ENCODE measurements at places on chromosomes 1 and 21. TPM values are rescaled to one million over a fixed set of nuclear protein-coding genes. Genes with fewer than 3 reads are reported as not detected.

Gene RAB42
- total RNA-seq: not detected

GRCh38 chr1:65022216-65022615 is 55.9 kb upstream of the JAK1 start:
- DNase-seq: no peak

GRCh38 chr1:7554385-7555235 is 216.5 kb upstream of the VAMP3 start:
- no peak for DNase-seq

GRCh38 chr1:7331926-7332535 is 439.1 kb upstream of the VAMP3 start:
- DNase-seq: no peak

GRCh38 chr1:232689711-232690110 is 59.8 kb upstream of the SIPA1L2 start:
- DNase-seq: no peak

Gene FOXO6
- total RNA-seq: 0.90 TPM

GRCh38 chr1:200040481-200041138 is 13.1 kb downstream of the NR5A2 start:
- no peak for DNase-seq

DNA sequence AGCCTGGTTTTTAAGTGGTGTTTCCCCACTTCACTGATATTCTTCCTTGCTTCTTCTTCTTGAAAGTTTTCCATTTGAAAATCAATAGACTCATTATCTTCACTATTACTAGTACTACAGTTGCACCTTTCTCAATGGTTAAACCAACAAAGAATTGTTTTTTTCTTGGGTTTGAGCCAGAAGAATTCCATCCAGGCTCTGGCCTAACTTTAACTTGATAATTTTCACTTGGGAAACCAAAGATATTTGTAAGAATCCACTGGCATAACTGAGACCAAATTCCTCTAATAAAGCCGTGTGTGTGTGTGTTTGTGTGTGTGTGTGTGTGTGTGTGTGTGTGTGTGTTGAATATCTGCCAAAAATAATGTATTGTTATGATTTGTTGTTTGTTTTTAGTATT is 103.2 kb downstream of the SGIP1 start:
- DNase-seq: no peak

Gene REN
- not detected for total RNA-seq

DNA sequence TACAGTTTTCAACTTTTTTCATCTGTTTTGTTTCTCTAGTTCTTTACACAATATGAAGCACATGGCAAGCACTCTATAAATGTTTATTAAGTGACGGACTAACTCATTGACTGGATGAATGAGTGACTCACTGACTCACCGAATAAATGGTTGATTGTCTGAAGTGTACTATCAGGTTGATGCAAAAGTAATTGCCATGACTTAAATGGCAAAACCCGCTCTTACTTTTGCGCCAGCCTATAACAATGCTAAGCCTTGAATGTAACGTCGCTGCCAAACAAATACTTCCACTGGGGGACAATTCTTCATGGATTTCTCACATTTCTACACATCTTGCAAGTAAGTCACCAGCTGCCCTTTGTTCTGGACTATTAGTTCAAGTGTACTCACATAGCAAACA is 109.0 kb upstream of the KCTD3 start:
- peak; percentile 13 for DNase-seq

Measured in HT1080 (cell line).